ENCODE measurements at places on chromosomes 4 and X. TPM values are rescaled to one million over a fixed set of nuclear protein-coding genes. Genes with fewer than 3 reads are reported as not detected.

Gene ZNF711
- 0.38 TPM for total RNA-seq

Gene MAOB
- total RNA-seq = 0.56 TPM

Gene GUCY1B1
- total RNA-seq = 1.7 TPM

Gene TDO2
- total RNA-seq = 0.28 TPM

Gene SORBS2
- 22.6 TPM for total RNA-seq

Gene TCEAL3
- 19.9 TPM for total RNA-seq

Gene MAGED4
- total RNA-seq = 18.6 TPM

Gene WAS
- total RNA-seq = 0.28 TPM

Gene IL13RA2
- total RNA-seq = 0.38 TPM

Gene CCSER1
- not detected for total RNA-seq

Gene SPATA4
- 0.28 TPM for total RNA-seq

Gene CPZ
- total RNA-seq = 1.5 TPM

Gene MGARP
- 59.0 TPM for total RNA-seq

Gene PCDH7
- total RNA-seq = 1.4 TPM

Gene EDNRA
- total RNA-seq = 10.1 TPM

Gene SMS
- 199 TPM for total RNA-seq

Gene MAGEB1
- total RNA-seq = not detected

Gene SOD3
- 156 TPM for total RNA-seq

Gene SPON2
- total RNA-seq = 18.9 TPM

Gene CFP
- 0.19 TPM for total RNA-seq
